Testis (tissue), 5 donors: ENCODE measurements at places on chromosomes 6 and 20. TPM values are rescaled to one million over a fixed set of nuclear protein-coding genes. Genes with fewer than 3 reads are reported as not detected.

GRCh38 chr6:45784250-45784649 is 231.4 kb downstream of the CLIC5 start:
- no peaks in the 10 kb centered on the region for H3K36me3 ChIP-seq
- no peak overlapping the region for H3K27ac ChIP-seq
- no peak overlapping the region for H3K4me3 ChIP-seq
- no peak for DNase-seq
- H3K4me1 ChIP-seq = no peaks in the 10 kb centered on the region

Gene CST2
- not detected for total RNA-seq

- no peaks in the 10 kb centered on the region for H3K36me3 ChIP-seq
- H3K4me1 ChIP-seq = no peaks in the 10 kb centered on the region
- DNase-seq = no peak
- H3K27ac ChIP-seq = no peak overlapping the region
- no peak overlapping the region for H3K4me3 ChIP-seq
Measured at GRCh38 chr6:136774228-136775041, 17.8 kb downstream of the MAP3K5 start.

Gene FRK
- 1.5 TPM for total RNA-seq

DNA sequence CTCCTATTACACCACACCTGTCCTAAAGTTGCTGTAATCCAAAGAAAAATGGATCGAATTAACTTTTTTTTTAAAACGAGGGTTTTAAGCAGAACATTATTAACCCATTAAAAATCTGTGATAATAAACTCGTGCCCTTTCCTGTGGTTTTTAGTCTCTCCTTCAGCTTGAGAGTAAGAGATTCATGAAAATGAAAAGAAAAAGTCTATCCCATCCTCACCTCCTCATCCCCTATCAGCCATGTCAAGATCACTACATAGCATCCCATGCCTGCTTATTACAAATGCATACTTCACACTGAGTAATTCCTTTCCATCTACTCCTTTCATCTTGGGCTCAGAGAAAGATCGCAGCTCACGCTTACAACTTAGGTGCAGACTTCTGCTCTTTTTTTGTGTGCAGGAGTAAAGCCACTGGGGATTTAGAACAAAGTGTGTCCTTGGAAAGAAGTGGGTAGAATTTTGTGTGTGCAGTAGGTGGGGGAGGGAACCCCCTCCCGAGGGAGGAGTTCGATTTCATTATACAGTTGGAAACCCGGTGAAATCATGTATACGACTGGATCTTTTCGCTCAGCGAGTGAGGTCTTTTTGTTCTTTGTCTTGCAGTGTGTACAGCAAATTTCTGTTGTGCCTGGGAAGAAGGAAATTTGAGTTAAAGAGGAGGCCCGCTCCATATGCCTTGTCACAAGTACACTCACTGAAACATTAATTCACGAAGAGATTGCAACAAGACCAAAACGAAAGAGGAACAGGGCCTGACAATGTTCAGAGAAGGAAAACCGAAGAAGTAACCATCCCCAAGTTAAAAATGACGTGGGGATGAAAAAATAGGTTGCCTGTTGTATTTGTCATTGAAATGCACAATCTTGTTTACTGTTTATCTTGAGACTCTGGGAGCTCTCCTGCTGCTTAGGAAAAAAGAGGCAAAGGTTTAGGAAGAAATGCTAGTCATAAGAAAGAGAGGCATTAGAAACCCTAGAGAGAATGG is 146.5 kb upstream of the ZNF217 start:
- no peak overlapping the region for H3K4me3 ChIP-seq
- H3K36me3 ChIP-seq = no peaks in the 10 kb centered on the region
- peaks cover 32% of the 10 kb centered on the region for H3K4me1 ChIP-seq

GRCh38 chr6:13695252-13695651 is 16.4 kb downstream of the RANBP9 start:
- H3K27me3 ChIP-seq = no peaks in the 10 kb centered on the region
- no peak overlapping the region for H3K4me3 ChIP-seq
- peaks cover 9% of the 10 kb centered on the region for H3K4me1 ChIP-seq
- no peaks in the 10 kb centered on the region for H3K36me3 ChIP-seq
- no peak for DNase-seq

DNA sequence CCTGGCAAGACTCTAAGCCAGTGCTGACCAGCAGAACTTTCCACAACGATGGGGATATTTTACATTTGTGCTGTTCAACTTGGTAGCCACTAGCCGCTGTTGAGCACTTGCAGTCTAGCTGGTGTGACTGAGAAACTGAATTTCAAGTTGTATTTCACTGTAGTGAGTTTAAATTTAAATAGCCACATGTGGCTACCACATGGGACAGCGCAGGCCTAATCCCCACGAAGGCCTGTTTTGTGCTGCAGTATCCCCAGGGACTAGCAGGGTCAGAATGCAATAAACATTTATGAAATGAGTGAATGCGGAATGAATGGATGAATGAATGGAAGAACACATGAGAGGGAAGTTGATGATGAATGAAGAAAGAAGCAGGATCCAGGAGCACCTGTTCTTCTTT is 115.8 kb downstream of the TRERF1 start:
- H3K27ac ChIP-seq = no peak overlapping the region
- H3K27me3 ChIP-seq = no peaks in the 10 kb centered on the region
- no peaks in the 10 kb centered on the region for H3K36me3 ChIP-seq
- H3K4me1 ChIP-seq = peaks cover 4% of the 10 kb centered on the region
- no peak overlapping the region for H3K4me3 ChIP-seq
